NCI-H1436 treated with DMSO at 0.1 percent for 48 hours (cell line): ENCODE measurements at places on chromosomes 16 and 17.
A peak's percentile ranks its signal among the peaks of the same experiment; 100 is the strongest.

GRCh38 chr17:4949321-4950074, 1.2 kb upstream of the PFN1 start:
- no peak for DNase-seq

- DNase-seq: peak; percentile 77
Observed at GRCh38 chr17:81018044-81018802, 16.7 kb upstream of the BAIAP2 start.

DNA sequence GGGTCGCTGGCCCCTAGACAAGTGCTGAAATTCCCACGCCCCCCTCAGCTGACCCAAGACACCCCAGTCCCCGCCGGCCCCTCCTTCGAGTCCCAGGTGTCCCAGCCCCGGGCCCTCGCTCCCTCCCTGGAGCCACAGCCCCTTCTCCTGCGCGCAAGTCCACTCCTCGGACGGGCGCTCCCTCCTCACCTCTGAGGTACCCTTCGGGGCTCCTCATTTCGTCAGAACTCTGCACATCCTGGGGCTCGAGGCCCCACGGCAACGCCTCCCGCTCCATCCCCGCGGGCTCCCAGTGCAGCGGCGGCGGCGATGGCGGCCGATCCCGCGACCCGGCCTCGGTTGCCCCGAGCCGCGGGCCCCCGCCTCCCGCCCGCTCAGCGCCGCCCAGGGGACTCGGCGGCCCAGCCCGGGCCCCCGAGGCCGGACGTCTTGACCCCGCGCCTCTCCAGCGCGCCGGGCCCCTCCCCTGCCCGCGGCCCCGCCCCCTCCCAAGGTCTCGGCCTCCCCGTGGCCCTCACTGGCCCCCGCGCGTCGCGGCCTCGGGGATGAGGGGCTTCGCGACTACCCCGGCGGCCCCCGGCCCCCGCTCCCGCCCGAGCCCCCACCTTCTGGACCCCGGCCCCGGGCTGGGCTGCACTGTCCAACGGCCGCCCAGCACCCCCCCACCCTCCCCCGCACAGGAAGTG, at the start of gene ZNF768:
Gene ZNF768 (minus strand): TSS at position 430 of the 686 bp plus-strand sequence. CDS start 153 bp downstream, at position 277.
- no peak for DNase-seq

DNA sequence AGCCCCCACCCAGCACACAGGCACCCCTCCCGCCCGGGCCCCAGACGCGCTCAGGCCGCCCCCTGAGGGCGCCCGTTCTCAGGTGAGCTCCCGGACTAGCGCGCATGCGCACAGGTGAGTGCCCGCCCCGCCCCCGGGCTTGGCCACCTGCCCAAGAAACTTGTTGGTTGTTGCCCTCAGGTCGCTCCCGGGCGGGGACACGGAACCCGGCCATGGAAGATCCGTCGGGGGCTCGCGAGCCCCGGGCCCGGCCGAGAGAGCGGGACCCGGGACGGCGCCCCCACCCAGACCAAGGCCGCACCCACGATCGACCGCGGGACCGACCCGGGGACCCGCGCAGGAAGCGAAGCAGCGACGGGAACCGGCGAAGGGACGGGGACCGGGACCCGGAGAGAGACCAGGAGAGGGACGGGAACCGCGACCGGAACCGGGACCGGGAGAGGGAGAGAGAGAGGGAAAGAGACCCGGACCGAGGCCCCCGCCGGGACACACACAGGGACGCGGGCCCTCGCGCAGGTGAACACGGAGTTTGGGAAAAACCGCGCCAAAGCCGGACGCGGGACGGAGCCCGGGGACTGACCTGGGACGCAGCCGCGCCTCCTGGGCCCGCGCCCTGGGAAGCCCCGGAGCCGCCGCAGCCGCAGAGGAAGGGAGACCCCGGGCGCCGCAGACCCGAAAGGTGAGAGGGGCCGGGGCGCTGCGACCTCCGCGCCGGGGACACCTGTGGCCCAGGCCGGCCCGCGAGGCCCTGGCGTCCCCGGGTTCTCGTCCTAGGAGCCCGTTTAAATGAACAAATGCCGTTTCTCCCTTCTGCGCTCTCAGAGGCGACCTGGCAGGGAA, at the start of gene MARVELD3:
Gene MARVELD3 (plus strand): TSS at position 167 of the 840 bp plus-strand sequence. CDS start 46 bp downstream, at position 213.
- no peak for DNase-seq

DNA sequence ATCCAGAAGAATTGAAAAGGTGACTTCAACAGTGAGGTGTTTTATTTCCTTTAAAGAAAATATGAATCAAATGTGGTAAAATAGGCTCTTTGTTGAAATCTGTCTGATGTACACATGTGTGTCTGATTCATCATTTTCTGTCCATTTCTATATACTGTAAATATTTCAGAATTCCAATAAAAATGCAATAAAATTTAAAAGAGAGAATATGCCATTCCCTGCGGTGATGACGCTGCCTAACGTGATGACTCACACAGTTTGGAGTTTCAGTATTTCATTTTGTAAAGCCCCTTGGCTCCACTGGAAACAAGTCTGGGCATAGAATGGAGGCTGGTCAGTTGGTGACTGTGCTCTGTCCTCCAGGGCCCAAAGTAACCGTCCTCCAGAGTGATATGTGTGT, 482.5 kb upstream of the CDH5 start:
- no peak for DNase-seq

DNA sequence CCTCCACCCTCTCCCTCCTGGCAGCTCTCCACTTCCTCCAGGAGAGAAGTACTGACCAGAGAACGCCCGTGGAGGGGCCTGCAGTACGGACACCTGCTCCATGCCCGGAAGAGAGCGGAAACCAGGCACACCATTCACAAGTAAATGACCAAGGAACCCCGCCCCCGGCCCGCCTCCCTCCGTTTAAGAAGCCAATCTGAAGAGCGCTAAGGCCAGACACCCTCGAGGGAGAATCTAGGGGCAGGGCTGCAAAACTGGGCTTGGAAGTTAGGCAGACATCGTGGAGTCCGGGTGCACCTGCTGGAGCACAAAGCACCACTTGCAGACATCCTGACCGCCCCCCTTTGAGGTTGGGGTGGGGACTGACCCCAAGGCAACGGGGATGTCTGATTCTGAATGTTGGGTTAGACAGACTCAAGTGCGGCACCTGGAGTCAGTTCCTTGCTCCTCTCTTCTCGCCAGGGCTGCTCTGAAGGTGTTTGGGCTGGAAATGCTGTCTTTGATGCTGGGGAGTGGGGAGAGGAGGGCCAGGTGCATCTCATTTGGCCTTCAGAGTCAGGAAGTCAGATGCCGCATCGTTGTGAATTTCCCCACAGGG, 964 bp upstream of the FAAP100 start:
- DNase-seq: peak; percentile 71

- DNase-seq: no peak
Observed at GRCh38 chr16:1541293-1542165, 8.1 kb downstream of the TMEM204 start.

GRCh38 chr16:48609652-48610029, 339 bp downstream of the N4BP1 start:
- no peak for DNase-seq

DNA sequence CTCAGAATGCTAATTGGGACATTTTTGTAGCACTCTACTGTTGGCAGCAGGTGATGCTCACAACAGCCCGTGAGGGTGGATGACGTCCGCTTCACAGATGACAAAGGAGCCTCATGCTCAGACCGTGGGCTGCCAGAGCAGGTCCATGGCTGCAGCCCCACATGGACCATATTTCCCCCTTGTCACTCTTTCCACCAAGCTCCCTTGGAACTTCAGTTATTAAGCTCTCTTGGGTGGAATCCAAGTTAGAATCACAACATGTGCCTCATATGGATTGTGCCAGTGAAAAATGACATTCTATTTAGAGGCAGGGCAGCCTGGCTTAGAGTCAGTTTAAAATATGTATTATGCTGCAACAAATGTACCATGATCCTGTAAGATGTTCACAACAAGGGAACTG, 33.2 kb upstream of the STH start:
- no peak for DNase-seq

GRCh38 chr16:31080756-31081419, 6.7 kb downstream of the ZNF646 start:
- no peak for DNase-seq

- DNase-seq: no peak
Observed at GRCh38 chr16:28604186-28604565, 5.7 kb downstream of the SULT1A1 start.

- DNase-seq: no peak
Observed at GRCh38 chr17:32126746-32127145, 15.6 kb upstream of the RHOT1 start.

DNA sequence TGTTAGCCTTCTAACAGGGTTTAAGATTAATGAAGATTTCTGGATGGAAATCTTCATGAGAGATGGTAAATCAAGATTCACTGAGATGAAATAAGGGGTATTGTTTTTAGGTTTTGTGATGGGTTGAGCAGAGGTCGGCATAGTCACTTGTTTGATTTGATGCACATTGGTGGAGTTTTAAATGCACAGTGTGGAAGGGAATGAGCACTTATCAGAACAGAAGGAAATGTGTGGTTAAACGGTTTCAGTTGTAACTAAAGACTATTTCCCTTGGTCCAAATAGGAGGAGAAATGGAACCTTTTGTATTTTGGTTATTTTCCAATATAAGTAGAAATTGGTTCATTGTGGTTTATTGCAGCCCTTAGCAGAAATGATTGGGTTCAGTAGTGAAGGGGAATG, 34.1 kb downstream of the CBFB start:
- DNase-seq: no peak

DNA sequence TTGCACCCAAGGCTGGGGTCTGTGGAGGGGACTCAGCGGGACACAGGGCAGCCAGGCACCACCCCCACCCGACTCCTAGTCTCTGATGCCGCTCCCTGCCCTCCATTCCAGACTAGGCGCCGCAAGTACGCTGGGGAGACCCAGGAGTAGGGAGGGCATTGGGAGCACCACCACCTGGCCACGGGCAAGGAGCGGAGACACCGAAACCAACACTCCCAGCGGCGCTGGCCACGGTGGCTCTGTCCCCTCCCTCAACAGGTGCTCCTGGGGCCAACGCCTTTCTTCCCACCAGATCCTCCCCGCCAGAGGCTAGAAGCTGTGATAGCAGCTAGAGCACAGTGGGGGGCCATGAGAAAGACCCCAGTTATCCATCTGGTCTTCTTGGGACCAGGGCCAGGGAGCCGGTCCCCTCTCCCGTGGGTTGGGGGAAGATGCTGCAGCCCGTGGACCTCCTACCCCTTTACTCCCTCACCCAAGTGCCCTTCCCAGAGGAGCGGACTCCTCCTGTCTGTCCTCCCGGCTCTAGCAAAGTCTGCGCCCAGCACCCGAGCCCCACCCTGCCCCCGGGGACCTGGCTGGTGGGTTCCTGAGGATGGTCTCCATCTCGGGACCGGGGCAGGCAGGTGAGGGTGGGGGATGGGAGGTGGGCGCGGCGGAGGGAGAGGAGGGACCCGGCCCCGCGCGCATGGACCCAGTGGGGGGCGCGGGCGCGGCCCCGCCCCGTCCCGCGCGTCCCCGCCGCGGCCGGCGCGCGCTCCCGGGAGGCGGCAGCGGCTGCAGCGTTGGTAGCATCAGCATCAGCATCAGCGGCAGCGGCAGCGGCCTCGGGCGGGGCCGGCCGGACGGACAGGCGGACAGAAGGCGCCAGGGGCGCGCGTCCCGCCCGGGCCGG, at the start of gene SYNGR3:
Gene SYNGR3 (plus strand): TSS at position 762 of the 892 bp plus-strand sequence. CDS start 133 bp downstream, outside the sequence.
- DNase-seq: no peak

GRCh38 chr17:55210292-55210691, 54.5 kb upstream of the HLF start:
- no peak for DNase-seq

GRCh38 chr17:60627124-60627523, 27.1 kb downstream of the PPM1D start:
- no peak for DNase-seq

DNA sequence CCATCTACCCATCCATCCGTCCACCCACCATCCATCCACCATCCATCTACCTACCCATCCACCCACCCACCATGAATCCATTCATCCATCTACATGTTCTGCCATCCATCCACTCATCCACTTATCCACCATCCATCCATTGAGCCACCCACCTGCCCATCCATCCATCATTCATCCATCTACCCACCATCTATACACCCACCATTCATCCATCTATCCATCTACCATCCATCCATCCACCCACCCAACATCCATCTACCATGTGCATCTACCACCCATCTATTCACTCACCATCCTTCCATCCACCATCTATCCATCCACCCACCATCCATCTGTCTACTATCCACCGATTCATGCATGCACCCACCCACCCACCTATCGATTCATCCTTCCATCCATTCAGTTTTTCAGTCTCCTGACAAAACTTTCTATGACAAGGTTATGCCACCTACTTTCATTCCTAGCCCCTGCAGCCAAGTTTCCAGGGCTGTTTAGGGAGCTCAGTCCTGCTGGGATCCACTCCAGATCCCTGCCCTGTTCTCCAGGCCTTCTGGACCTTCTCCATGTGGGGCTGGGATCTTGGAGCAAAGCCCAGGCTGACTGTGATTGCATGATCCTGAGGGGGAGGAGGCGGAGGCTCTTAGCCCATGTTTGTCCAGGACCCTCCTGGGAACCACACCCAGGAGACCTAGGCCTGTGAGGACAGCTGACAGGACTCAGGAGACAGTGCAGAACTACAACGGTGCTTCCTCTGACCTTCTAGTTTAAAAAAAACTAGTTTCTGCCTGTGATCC, 27.4 kb downstream of the BCO1 start:
- no peak for DNase-seq

DNA sequence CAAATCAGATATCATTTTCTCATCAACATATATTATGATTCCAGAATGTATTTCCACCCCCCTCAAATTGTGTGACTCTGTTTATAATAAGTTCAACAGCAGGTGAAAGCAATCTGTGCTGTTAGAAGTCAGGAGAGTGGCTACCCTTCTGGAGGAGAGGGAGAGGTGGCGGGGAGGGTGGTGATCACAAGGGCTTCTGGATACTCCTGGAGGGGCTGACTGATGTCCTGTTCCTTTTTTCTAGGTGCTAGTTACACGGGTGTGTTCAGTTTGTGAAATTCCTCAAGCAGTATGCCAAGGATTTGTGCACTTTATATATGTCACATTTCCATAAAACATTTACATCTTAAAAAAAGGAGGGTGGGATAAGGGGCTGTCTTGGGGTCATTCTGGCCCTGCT, 119.1 kb downstream of the IRF8 start:
- no peak for DNase-seq

DNA sequence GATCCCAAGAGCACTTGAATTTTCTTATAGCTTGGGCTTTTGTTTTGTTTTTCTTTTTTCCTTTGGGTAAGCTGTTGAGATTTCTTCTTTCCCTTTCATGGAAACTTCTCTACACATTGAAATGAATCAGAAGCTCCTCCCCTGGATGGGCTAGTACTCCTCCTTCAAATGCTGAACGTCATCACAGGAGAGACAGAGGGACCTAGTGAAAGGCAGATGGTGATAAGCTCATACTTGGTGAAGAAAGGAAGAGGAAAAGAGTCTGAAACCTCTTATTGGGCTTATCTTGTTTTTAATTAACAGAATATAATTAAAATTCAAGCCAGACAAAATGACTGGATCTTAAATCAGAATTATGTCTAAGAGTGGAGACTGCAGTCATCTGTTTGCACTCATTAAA, 147.3 kb downstream of the SNX11 start:
- DNase-seq: no peak

GRCh38 chr16:84349862-84350684, 18.3 kb upstream of the ATP2C2 start:
- DNase-seq: no peak

- no peak for DNase-seq
Observed at GRCh38 chr17:19329839-19330238, 32.7 kb downstream of the B9D1 start.

GRCh38 chr16:87661561-87661960, 59.3 kb downstream of the JPH3 start:
- no peak for DNase-seq

- no peak for DNase-seq
Observed at GRCh38 chr17:39618246-39618913, 8.4 kb upstream of the PPP1R1B start.

GRCh38 chr17:75891605-75892555, 4.9 kb downstream of the TRIM65 start:
- no peak for DNase-seq

GRCh38 chr16:10656618-10657017, 38.1 kb downstream of the TEKT5 start:
- no peak for DNase-seq
